ENCODE measurements at places on chromosomes 2 and 18.

DNA sequence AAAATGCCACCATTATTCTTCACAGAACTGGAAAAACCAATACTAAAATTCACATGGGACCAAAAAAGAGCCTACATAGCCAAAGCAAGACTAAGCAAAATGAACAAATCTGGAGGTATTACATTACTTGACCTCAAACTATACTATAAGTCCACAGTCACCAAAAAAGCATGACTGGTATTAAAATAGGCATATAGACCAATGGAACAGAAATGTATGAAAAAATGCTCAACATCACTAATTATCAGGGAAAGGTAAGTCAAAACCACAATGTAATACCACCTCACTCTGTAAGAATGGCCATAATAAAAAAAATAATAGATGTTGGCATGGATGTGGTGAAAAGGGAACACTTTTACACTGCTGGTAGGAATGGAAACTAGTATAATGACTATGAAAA, 158.6 kb downstream of the CDH2 start:
- DNase-seq = no peak

DNA sequence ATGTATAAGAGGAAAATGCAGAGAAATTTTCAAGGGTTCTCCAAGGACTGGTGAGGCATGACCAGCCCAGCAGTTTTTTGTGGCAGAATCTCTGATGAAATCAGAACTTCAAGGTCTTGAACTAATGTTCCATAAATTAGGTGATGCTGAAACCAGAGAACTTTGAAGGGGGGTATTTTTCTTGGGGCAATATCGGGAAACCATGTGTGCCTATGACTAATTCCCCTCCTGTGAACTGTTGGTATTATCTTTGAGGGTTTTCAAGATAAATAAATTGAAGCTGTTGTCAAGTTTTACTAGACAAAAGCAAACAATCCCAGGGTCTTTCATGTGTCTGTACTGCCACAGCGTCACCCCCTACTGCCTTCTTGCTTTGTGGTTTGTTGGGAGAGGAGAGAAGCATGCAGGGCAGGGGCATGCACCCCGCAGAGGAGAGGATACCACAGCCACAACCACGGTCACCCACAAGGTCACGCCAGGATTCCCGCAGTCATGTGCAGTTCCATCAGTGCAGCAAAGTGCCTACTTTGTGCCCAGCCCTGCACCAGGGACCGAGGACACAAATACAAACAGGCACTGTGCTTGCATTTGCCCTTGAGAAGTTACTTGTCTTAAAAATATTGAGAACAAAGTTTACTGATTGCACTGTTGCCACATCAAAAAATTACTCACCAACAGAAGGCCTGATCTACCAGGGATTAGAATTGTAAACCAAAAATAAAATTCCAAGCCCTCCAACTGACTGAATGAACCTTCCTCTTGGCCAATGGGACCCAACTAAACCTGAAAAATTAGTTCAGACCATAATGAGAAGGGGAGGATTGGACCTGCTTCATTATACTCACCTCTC, 413.3 kb upstream of the TRIB2 start:
- DNase-seq = no peak

- DNase-seq = peak; percentile 75
These were observed 657 bp upstream of the BIN1 start for GRCh38 chr2:127107622-127107999.

GRCh38 chr2:9805435-9806297, 37.6 kb upstream of the TAF1B start:
- DNase-seq = peak; percentile 57

DNA sequence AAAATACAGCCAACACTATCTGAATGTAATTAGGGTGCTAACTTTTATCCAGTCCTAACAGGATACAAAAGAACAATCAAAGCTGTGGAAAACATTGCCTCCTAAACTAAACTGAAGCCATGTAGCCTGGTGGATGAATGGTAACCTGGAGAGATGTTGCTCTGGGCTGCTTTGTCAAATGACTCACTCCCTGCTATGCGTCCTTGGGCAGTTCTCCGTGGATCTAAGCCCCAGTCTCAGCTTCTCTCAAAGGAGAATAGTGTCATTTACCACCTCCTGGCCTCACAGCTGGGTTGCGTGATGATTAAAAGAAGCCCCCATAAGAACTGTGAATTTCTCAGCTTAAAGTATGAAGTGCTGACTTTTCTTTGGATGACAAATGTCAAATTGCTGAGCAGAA, 203.7 kb downstream of the ICOS start:
- no peak for DNase-seq

Data from NCI-H2171 treated with DMSO at 0.1 percent for 48 hours (cell line).